ENCODE measurements at places on chromosomes 3 and 15. TPM values are rescaled to one million over a fixed set of nuclear protein-coding genes. Genes with fewer than 3 reads are reported as not detected.

Gene GPR176
- 10.1 TPM for total RNA-seq

Gene CCDC54
- total RNA-seq = not detected

Gene CHP1
- total RNA-seq = 61.3 TPM

Gene GJD2
- total RNA-seq = not detected

Gene P2RY13
- not detected for total RNA-seq

Gene DUOXA2
- not detected for total RNA-seq

Gene PPM1L
- total RNA-seq = 0.68 TPM

Gene C3orf85
- not detected for total RNA-seq

Gene CHRM5
- 0.06 TPM for total RNA-seq

Gene SNTN
- total RNA-seq = not detected

Gene GOLGA6L7
- total RNA-seq = not detected

Gene FHIT
- not detected for total RNA-seq

Gene ALS2CL
- 9.4 TPM for total RNA-seq

Gene RNU6-1
- total RNA-seq = not detected

Gene PLOD2
- 111 TPM for total RNA-seq

Gene IL16
- not detected for total RNA-seq

Gene RNF13
- total RNA-seq = 51.4 TPM

Gene RARB
- 7.6 TPM for total RNA-seq

Gene HAUS2
- 19.3 TPM for total RNA-seq

Gene RPLP1
- 3,813 TPM for total RNA-seq

Gene ST3GAL6
- 0.80 TPM for total RNA-seq

Gene NEO1
- 25.5 TPM for total RNA-seq

Gene NANOGP8
- not detected for total RNA-seq

Gene SI
- not detected for total RNA-seq

Gene TF
- total RNA-seq = 3.9 TPM

Gene CHRNA5
- total RNA-seq = 30.9 TPM

Gene MEIS2
- 8.6 TPM for total RNA-seq

Gene LMAN1L
- total RNA-seq = not detected

Gene MESP2
- 0.30 TPM for total RNA-seq

Gene ALG1L2
- total RNA-seq = not detected

Gene NR2E3
- not detected for total RNA-seq

Gene GATM
- 2.7 TPM for total RNA-seq

Gene TEX9
- total RNA-seq = 5.4 TPM

Gene PDCD6IP
- 164 TPM for total RNA-seq

Gene ZMAT3
- 4.8 TPM for total RNA-seq

Gene KLHL40
- total RNA-seq = not detected

Gene TTLL3
- 6.6 TPM for total RNA-seq

Gene GUCA1C
- total RNA-seq = not detected

Gene LIPC
- 0.16 TPM for total RNA-seq

Gene SERPINI2
- not detected for total RNA-seq

All from A549 treated with GW870086 at 1 μM for 4 hours (cell line).